Body of pancreas (tissue), 4 donors: ENCODE measurements at places on chromosomes 12 and 14.

DNA sequence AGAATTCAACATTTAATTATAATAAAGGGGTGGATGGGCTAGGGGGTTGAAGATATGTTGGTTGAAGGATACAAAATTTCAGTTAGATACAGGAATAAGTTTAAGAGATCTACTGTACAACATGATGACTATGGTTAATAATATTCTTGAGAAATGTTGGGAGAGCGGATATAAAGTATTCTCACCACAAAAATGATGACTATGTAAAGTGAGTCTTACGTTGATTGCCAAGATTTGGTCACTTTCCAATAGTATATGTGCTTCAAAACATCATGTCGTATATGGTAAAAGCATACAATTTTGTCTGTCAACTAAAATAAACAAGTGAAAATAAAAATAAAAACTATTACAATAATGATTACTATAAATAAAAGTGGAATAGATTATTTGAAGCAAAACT is 802.0 kb downstream of the C12orf50 start:
- DNase-seq, result no peak

- DNase-seq, result no peak
These were observed 67.7 kb downstream of the EEA1 start for GRCh38 chr12:92861381-92861780.

GRCh38 chr12:7555752-7556151 is 52.2 kb upstream of the CD163 start:
- no peak for DNase-seq

DNA sequence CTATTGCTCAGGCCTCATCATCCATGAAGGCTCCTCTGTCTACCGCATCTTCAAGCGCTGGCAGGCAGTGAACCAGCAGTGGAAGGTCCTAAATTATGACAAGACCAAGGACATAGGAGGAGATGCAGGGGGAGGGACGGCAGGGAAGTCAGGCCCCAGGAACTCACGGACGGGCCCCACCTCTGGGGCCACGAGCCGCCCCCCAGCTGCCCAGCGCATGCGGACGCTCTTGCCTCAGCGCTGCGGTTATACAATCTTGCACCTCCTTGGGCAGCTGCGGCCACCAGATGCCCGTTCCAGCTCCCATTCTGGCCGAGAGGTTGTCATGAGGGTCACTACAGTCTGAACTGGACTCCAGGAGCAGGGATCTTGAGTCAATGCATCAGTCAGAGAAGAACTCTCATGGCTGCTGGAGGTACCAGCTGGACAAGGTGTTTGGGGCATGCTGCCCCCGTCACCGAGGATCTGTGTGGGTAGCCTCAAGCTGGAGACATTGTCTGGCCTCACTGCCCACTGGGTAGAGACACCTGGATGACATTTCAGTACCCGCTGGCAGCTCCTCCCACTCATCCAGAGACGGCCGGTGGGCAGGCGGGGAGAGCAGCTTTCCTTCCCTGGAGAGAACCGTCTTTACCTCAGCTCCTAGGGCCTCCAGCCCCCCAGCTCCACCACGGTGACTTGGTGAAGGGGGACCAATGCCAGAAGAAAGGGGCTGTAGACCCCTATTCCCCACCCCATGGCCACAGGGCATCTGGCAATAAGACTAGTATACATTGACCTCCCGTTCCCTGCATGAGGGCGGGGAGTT is 3.9 kb downstream of the MARCHF9 start:
- DNase-seq, result no peak

DNA sequence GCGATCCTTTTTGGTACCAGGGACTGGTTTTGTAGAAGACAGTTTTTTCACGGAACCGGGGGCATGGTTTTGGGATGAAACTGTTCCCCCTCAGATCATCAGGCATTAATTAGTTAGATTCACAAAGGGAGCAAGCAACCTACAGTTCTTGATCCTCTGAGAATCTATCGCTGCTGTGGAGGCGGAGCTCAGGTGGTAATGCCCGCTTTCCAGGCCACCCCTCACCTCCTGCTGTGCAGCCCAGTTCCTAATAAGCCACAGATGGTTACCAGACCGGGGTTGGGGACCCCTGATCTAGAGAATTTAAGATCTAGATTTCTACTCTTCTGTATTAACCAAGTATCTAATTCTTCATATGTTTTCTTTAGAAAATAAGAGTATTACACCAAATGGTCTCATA is 4.8 kb downstream of the ARHGAP5 start:
- DNase-seq, result no peak

GRCh38 chr14:90820958-90821357 is 4.7 kb upstream of the TTC7B start:
- no peak for DNase-seq

DNA sequence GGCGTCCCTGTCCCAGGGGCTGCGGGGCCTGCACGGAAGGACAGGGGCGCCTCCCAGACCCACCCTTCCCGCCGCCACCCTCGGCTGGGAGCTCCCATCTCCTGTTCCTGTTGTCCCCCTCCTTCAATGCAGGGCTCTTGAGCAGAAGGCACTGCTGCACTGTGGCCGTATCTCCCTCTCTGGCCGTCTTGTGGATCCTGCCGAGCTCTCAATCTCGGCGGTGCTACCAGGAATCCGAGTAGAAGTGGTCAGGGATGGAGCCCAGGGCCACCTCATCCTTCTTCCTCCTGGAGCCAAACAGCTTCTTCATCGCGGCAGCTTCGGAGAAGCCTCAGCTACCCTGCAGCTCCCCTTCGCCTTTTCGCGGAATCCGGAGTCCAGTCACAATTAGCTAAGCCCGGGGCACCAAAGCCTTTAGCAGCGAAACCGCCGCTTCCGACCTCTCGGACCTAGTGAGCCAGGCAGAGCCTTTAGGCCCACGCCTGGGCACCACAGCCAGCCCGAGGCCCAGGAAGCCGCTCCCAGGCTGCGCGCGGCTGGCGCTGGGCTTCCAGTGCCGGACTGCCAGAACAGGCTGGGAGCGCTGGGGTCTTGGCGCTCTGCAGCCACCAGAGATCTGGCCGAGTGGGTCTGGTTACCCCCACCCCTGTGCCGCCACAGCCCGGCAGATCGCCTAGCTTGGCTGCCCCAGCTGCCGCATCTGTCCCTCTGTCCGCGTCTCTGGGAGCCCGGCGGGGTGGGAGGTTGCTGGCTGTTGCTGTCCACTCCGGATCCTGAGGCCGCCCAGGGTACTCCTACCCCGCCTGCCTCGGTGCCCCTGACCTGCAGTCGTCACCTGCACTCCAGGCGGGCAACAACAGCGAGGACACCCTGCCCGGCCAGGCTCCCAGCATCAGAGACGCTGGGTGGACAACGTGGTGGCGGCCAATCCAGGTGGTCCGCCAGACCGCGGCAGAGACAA is 69.1 kb downstream of the ASCL4 start:
- no peak for DNase-seq

DNA sequence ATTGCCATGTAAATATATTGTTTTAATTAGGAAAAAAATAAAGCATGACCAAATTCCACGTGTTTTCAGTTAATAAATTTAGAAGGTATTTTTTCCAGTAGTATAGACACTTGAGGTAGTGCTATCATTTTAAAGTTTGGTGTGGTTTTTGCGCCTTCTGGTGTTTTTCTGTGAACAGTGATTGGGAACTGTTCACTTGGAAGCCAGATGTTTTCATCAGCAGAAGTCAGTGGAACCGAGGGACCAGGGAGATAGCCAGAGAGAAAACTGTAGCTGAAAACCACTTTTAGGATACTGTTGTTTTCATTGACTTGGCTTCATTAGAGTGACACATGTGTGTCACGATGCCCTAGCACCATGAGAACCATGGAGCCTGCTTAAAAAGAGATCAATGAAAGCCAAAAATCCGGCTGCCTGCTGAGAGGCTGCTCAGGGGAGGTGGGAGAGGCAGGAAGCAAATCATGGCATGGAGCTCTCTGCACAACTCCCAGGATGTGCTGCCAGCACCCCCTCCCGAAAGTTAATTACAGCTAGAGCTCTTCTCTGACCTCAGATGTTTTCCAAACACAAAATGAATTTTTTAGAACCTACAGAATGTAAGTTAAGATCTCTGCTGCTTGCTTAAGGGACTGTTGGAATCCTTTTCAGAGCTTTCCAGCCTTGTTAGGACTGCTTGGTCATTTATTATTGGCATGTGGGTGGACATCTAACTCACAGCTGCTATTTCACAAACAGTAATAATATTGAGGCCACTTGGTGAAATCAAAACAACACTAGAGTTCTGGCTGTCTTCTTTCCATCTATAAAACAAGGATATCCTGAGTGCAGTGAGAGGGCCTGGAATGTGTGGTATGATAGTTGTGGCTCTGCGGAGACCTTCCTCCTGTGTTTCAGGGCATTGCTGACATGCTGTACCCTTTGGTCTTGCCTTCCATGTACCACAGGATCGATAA is 192.3 kb downstream of the ANO4 start:
- DNase-seq, result no peak

DNA sequence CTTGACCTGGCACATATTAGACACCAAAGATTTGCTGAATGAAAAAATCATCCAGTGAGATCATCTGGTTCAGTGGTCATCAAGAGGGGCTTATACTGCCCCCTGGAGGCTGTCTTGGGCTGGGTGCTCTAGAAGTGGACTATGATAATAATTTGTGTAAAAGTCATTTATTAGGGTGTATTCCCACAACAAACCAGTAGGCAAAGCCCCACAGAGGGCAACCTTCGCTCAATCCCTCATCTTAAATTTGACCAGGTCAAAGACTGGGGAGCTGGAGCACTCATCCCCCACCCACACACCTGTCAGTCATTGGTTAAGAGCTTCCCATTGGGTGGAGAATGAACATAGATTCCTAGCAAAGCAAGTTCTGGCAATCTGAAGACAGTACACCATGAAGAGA is 20.0 kb upstream of the FICD start:
- no peak for DNase-seq

- DNase-seq, result no peak
These were observed 8.4 kb downstream of the PEX5 start for GRCh38 chr12:7197841-7198240.

GRCh38 chr12:104605685-104606084 is 148.9 kb downstream of the CHST11 start:
- peak; percentile 79 for DNase-seq

DNA sequence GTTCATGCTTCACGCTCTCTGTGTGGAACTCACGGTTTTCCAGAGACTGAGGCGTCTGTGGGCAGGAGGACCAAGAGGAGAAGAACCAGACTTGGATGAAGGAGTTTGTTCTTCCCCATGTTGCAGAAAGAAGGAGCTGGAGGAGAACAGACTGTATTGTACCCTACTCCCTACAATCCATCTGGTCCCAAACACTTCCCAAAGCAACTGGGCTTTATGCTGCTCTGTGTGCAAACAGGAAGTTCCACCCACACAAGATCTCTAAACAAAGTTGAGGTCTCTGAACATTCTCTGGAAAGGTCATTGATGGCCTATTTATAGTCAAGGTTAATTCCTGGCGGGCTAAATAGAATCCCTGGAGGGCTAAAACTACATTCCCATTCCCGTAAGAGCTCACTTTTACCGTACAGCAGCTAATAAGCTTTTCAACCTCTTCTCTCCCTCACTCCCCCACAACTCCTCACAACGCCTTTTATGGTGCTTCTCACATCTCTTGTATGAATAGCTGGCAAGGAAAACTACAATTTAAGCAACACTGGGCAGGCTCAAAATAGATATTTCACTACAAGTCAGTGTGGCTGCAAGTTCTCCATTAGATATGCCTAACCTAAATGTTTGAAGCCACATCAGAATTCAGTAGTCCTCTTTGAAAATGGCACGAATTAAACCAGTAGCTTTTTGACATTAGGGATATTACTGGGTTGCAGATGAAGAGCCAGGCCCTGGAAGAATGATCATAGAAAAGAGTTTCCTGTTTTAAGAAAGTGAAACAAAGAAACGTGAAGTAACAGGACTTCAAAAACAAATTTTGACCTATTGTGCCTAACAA is at the start of gene A2M:
Gene A2M, minus strand, starts transcription at position 189 of the 829 bp plus-strand sequence. Its CDS starts 70 bp downstream, at position 119.
- no peak for DNase-seq

DNA sequence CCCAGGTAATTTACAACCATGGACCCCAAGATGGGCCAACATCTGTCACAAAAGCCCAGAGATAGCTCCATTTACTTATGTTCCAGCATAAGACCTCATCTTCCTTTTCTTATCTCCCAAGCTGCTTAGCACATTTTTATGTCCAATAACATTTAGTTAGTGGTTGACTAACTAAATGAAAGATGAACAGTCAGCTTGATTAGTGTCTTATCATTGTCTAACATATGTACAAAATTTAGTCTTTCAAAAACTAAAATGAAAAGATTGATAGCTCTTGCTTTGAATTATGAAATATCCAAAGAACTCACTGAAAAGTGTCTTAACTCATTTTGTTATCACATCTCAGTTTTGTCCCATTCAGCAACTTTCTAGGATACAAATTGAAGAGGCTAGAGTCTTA is 163.1 kb upstream of the EGLN3 start:
- no peak for DNase-seq

- DNase-seq, result no peak
These were observed 111.9 kb downstream of the PIK3C2G start for GRCh38 chr12:18373181-18373580.
